ENCODE measurements at places on chromosomes 6 and 20. TPM values are rescaled to one million over a fixed set of nuclear protein-coding genes. Genes with fewer than 3 reads are reported as not detected.

The SYTL3 gene
- polyA plus RNA-seq, result 0.64 TPM

The CCM2L gene
- 0.88 TPM for polyA plus RNA-seq

The SLA2 gene
- not detected for polyA plus RNA-seq

The MMP24 gene
- polyA plus RNA-seq, result 0.63 TPM

The GRIK2 gene
- polyA plus RNA-seq, result 0.82 TPM

The SOX4 gene
- polyA plus RNA-seq, result 4.5 TPM

The LY6G6F gene
- polyA plus RNA-seq, result not detected

The CSNK2A1 gene
- 27.8 TPM for polyA plus RNA-seq

The SLC26A8 gene
- not detected for polyA plus RNA-seq

The HDAC2 gene
- 54.5 TPM for polyA plus RNA-seq

The MOXD1 gene
- polyA plus RNA-seq, result 0.25 TPM

The SAMD3 gene
- polyA plus RNA-seq, result not detected

The TUBB1 gene
- not detected for polyA plus RNA-seq

The NT5E gene
- polyA plus RNA-seq, result 19.7 TPM

The GGTLC1 gene
- not detected for polyA plus RNA-seq

The TXLNB gene
- 0.10 TPM for polyA plus RNA-seq

The MAP7 gene
- polyA plus RNA-seq, result 3.4 TPM

The TGM6 gene
- not detected for polyA plus RNA-seq

The NKX2-4 gene
- not detected for polyA plus RNA-seq

The RIPOR3 gene
- 0.23 TPM for polyA plus RNA-seq

The ID1 gene
- 163 TPM for polyA plus RNA-seq

The AKAP7 gene
- 9.1 TPM for polyA plus RNA-seq

The CHRNA4 gene
- polyA plus RNA-seq, result not detected

The POU3F2 gene
- polyA plus RNA-seq, result not detected

The DEFB121 gene
- polyA plus RNA-seq, result not detected

The RAET1G gene
- polyA plus RNA-seq, result not detected

The ARFRP1 gene
- polyA plus RNA-seq, result 28.9 TPM

The DCDC2 gene
- not detected for polyA plus RNA-seq
